Activated CD4-positive, alpha-beta T cell treated with anti-CD3 and anti-CD28 coated beads, Interleukin-2, amount 50 U/mL, for 24 hours (primary cell): ENCODE measurements at places on chromosomes 16 and 17.

DNA sequence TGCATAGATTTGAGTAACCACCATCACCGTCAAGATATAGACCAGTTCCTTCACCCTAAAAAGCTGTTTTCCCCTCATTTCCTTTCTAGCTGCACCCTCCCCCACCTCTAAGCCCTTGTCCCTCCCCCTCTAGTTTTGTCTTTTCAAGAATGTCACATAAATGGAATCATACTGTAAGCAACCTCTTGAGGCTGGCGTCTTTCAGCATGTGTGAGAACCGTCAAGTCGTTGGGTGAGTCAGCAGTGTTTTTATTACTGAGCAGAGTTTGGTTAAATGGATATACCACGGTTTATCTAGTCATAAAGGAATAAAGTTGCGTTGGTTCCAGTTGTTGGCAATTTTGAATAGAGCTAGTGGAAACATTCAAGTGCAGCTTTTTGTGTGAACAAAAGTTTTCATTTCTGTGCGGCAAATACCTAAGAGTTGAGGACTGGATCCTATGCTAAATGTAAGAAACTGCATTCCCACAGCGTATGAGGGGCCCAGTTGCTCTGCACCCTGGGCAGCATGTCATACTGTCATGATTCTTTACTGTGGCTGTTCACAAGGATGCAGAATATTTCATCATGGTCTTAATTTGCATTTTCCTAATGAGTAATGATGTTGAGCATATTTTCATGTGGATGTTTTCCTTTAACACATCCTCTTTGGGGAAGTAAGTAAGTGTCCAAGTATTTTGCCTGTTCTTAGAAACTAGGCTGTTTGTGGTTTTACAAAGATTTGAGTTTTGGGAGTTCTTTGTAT, 264.3 kb downstream of the CPPED1 start:
- no peak for DNase-seq

DNA sequence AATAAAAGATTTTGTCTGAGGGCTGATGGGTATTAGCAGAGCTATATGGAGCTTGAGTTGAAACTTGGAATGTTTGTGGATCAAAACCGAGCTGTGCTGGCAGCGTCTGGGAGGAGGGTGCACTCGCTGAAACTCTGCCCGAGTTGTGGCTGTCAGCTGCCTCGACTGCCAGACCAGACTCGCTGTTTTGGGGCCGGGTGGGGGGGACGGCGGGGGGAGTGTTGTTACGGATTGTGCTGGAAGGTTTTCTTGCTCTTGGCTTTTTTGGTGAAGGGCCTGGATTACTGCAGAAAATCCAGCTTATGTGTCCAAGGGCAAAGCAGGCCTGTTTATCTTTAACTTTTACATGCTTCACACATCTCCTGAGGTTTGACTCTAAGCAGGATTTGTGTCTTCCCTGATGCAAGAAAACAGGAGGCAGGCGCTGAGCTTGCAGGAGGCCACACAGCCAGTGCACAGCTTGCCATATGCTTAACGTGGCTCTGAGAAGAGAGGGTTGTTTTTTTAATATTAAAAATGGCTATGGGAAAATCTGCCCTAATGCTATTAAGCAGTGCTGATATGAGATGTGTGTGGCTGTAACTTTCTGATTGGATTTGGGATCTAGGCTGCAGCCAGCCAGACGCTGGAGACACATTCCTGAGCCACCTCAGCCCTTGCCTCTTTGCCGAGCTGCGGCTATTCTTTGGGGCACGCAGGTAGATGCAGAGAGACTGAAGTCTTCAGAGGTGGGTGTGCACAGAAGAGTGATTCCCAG, 20.5 kb upstream of the RPTOR start:
- no peak for DNase-seq

DNA sequence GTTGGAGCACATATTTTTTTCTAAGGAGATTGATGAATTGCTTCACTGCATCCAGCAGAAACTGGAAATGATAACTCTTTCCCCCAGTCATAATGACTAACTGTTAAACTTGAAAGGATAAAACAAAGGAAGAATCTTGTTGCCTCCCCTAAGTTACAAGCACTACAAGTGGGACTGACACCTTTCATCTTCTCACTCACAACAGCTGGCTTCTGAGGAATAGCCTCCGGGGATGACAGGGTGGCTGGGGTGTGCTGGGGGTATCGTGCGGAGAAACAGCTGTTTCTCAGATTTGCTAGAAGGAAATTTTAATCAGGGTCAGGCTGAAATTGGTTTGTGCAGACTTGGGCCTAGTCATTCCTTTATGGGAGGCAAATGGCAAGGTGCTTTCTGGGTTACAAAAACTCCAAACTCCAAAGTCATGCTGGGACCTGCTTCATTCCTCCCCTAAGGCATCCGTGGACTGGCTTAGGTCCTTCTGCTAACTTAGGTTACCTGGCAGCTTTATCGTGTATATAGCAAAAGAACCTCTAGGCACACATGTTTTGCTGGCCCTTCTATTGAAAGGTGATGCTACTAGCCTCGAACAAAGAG, 557.2 kb downstream of the TOX3 start:
- no peak for DNase-seq

DNA sequence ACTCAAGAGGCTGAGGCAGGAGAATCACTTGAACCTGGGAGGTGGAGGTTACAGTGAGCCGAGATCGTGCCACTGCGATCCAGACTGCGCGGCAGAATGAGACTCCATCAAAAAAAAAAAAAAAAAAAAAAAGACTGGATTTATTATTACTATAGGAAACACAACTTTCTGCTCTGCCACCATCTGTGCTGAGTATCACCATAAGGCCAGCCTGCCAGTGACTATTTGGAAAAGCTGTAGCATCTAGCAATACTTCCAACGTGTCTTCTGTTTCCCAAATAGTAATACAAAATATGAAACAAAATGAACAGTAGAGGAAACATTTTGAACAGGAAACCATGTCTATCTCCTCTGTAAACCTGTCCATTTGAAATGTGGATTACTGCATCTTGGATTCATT, 43.6 kb upstream of the CRYM start:
- no peak for DNase-seq

DNA sequence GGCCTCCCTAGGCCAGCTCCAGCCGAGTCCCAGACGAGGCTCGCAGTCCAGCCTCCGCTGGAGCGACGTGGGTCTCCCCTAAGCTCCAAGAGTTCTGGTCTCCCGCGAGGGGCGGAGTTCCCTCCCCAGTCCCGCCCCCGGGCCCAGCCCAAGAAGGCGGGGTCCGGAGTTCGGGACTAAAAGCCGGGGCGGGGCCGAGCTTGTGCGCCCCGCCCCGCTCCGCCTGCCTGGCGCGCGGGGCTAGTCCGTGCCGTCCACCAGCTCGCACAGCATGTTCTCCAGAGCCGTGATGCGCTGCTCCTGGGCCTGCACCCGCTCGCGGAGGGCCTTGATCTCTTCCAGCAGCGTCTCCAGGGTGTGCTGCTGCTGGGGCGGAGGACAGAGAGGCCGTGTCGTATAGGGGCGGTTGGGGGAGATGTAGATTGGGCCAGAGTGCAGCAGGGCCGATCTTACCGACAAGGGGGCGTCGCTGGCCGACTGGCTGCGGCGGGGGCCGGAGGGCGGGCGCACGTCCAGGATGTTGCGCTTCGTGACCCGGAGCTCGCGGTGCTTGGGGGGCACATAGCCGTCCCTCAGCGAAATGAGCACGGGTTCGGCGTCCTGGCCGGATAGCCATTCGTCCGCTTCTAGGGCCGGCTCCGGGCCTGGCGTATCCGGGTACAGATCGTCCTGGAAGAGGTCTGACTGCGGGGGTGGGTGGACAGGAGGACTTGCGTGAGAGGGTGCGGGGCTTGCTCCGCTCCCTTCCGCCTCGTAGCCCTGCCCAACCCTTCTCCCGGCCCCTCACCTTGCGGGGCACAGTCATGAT, 7.0 kb downstream of the CORO6 start:
- DNase-seq = peak; percentile 76

DNA sequence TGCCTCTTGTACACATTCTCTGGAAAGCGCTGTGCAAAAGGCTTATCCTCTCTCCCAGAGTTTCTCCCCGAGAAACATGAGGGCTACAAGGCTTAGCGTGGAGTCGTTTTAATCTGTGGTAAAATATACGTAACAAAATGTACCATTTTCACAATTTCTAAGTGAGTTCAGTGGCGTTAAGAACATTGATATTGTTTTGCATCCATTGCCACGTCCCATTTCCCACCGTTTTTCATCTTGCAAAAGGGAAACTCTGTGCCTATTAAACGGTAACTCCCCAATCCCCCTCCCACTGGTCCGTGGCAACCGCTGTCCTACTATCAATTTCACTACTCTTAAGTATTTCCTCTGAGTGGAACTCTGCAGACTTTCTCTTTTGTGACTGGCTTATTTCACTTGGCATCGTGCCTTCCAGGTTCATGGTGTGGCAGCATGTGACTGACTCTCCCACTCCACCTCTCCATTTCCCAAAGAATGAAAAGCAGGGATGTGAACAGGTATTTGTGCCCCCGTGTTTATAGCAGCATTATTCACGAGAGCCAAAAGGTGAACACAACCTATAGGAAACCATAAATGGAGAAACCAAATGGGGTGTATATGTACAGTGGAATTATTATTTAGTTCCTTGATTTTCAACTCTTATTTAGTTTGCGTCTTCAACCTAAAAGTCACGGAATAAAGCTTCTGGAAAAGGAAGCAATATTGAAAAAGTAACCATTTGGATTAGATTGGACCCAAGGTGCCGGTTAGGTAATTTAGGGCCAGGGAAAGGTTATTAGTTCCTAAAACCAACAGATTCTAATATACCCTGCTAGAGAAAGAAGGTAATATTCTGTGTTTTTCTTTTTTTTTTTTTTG, 1.1 kb upstream of the USP32 start:
- DNase-seq = peak; percentile 4

GRCh38 chr17:44335968-44336367, 9.1 kb upstream of the GRN start:
- DNase-seq = no peak

GRCh38 chr17:56448371-56448770, 145.1 kb upstream of the NOG start:
- no peak for DNase-seq

GRCh38 chr16:68778551-68779231, 41.6 kb downstream of the CDH1 start:
- no peak for DNase-seq

- DNase-seq = no peak
Measured at GRCh38 chr16:57711-58110, 4.1 kb downstream of the SNRNP25 start.

- no peak for DNase-seq
Measured at GRCh38 chr16:78537511-78537910, 438.1 kb downstream of the WWOX start.

DNA sequence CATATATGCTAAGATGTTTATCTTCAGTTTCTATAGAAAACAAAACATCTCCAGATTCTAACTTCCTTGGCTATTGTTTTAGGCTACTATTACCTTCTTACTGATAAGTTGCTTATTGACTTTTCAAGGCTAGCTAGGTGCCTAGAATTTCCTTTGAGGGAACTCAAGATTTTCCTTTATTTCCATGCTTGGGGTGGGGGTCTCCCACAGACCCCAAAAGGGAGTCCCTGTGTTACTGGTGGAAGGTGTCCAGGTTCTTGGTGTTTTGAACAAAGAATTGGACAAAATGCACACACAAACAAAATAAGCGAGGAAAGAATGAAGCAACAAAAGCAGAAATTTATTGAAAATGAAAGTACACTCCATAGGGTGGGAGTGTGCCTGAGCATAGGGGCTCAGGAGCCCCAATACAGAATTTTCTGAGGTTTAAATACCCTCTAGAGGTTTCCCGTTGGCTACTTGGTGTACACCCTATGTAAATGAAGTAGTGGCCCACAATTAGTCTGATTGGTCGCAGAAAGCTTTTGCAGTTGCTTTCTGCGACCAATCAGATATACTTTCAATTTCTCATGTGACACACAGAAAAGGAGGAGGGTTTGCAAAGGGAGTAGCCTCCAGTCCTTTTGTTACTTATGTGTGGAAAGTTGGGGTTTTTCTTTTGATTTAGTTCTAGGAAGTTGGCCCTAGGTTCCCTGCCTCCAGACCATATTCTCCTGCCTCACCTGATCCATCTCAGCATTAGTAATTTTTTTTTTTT, 67.5 kb downstream of the MARF1 start:
- no peak for DNase-seq

GRCh38 chr16:68229431-68230175, 6.3 kb downstream of the ESRP2 start:
- DNase-seq = no peak

GRCh38 chr16:3797904-3798811, 80.8 kb upstream of the TRAP1 start:
- DNase-seq = no peak

DNA sequence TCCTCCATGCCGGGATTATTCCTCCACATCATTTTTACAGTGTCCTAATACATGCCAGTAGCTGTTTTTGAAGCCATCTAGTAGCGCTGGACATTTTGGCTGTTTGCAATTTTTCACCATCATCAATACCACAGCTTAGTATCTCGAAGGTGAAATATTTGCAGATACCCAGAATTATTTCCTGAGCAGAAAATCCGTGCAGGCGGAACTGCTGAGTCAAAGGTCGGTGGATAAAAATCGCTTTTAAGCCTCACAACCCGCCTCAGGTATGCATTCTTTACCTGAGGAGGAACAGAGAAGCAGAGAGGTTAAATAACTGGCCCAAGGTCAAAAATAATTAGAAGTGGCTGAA, 584 bp upstream of the TNRC6A start:
- DNase-seq = no peak

- DNase-seq = no peak
Measured at GRCh38 chr16:83029467-83029866, 402.7 kb downstream of the CDH13 start.

GRCh38 chr16:58584831-58585505, 44.7 kb downstream of the CNOT1 start:
- no peak for DNase-seq

GRCh38 chr16:74984194-74984528, 762 bp downstream of the WDR59 start:
- no peak for DNase-seq

DNA sequence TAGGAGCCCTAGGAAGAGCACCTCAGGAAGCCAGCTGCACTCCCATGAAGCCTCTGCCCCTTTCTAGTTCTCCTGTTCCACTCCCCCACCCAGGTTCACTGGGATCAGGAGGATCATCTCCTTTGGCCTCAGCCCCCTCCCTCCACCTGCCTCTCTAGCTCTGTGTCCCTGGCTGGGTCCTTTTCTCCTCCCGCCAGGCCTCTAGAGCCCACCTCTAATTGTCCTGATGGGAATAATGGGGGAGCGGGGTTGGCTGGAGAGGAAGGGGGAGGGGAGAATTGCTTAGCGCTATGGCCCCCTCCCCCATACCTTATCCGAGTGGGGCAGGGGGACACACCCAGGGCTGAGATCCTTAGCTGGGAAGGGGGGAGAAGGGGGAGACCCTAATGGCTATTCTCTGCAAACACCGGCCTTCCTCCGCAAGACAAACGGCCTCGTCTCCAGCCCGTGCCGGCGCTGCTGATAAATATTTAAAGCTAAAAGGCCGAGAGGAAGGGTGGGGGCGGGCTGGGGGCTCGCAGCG, 997 bp downstream of the HOXB7 start:
- no peak for DNase-seq

- no peak for DNase-seq
Measured at GRCh38 chr17:69810326-69810965, 264.6 kb upstream of the KCNJ16 start.

GRCh38 chr16:66670691-66671388, 25.7 kb downstream of the CMTM4 start:
- no peak for DNase-seq
